ENCODE measurements at places on chromosomes 4 and X.

DNA sequence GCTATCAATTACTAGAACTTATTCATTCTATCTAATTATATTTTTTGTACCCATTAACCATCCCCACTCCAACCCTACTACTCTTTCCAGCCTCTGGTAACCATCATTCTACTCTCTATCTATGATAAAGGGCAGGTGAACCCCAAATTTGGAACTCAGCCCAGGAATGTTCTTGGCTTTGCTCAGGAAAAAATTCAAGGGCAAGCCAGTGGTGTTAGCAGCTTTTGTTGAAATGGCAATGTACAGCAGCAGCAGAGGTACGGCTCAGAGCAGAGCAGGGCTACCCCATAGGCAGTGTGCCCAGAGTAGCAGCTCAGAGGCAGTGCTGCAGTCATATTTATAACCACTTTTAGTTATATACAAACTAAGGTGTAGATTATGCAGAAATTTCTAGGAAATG, 138.2 kb downstream of the RNF150 start:
- DNase-seq = no peak

DNA sequence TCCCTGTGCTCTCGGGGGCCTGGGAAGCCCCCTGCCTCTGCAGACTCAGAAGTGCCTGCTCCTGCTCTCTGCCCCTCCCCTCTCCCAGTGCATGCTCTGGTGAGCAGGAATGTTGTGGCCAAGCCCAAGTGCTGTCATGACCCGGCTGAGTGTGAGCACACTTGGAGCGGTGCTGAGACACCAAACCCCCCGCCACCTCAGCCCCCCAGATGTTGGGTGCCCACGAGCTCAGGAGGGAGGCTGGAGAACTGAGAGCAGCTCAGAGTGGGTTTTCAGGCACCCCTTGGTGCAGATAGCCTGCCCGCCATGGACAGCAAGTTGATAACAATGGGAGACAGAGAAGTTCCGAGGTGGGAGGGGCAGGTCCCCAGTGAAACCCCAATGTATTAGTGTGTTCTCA, 477.4 kb downstream of the ACTRT1 start:
- DNase-seq = no peak

- no peak for DNase-seq
Observed at GRCh38 chr4:22869235-22869634, 176.5 kb downstream of the GBA3 start.

- DNase-seq = no peak
Observed at GRCh38 chr4:183700407-183700806, 41.3 kb downstream of the TRAPPC11 start.

DNA sequence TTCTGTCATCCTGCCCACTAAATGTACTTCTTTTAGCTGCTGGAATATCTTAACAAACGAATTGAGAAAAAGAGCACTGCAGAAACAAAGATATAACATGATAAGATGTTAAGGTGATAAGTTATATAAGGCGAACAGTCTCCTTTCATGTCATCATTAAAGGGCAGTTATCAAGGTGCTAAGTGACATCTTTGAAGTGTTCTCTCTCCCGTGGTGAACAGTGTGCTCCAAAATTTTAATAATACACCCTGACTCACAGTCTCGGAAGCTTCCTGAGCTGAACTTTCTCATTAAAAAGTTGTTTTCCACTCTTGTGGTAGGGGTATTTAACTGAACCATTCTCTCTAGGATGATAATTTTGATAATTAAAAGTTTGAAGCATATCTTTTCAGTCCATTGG, 61.6 kb downstream of the PLS3 start:
- DNase-seq = no peak

DNA sequence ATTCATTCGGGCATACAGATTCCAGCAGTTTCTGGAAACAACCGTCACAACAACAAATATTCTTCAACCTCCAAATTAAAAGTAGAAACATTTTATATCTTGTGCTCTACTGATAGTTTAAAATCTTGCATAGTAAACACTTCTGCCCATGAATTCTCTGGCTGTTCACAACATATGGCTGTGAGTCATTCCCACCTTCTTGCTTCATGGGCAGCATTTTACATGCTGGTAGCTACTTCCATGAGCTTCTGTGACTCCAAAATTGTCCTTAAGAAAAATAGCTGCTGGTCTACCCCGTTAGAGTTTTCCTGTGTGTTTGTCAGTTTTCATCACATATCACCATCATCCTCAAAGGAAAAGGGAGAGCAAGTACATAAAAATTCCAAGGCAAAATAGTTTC, 22.7 kb downstream of the PNPLA4 start:
- no peak for DNase-seq

DNA sequence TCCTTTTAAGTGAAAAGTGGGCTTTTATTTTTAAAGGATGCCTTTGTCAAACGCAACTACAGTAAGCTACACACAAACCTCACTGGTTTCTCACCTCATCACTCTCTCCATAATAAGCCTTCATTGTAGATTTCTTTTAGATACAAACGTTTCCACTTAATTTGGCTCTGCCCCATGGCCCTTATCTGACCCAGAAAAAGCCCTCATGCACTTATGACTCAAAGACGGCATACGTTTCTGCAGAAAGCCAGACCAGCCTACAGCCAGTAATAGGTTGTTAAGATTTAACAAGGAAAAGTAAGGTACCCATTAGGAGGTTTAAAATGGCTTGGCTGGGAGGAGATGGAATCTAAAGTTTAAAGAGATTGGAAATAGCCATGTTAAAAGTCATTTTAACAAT, 914.6 kb upstream of the INTU start:
- no peak for DNase-seq

GRCh38 chr4:112173593-112174558, 28.6 kb downstream of the FAM241A start:
- DNase-seq = no peak

DNA sequence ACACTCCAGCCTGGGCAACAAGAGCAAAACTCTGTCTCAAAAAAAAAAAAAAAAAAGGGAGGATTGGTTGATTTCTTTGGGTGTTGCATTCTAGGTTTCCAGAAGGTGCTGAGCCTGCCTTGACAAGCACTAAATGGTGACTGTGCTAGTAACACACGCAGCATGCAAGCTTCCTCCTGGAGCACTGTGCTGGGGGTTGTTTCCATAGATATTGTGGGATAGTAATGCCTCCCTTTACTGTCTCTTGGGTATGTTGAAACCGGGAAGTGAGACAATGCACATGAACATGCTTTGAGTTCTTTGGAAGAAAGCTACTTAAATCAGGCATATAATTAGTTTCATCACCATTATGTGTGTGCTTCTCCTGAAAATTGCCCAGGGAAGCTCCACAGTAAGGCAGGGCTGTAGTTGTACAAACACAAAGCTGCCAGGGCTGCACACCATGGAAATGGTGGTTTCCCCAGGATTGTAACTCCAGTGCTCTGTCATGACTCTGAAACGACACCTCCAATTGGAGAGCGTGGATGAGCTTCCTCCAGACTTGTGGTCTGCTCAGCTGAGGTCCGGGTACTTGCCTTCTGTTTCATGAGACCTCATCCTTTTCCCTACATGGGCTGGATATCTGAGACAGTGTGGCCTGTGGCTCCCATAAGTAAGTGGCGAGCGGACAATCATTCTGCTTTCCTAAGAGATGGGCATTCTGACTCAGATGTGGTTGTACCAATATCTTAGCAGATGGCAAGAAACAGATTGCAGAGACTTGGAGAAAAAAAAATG, 31.5 kb upstream of the STOX2 start:
- no peak for DNase-seq

- no peak for DNase-seq
Observed at GRCh38 chr4:173057442-173057841, 111.2 kb upstream of the GALNT7 start.

DNA sequence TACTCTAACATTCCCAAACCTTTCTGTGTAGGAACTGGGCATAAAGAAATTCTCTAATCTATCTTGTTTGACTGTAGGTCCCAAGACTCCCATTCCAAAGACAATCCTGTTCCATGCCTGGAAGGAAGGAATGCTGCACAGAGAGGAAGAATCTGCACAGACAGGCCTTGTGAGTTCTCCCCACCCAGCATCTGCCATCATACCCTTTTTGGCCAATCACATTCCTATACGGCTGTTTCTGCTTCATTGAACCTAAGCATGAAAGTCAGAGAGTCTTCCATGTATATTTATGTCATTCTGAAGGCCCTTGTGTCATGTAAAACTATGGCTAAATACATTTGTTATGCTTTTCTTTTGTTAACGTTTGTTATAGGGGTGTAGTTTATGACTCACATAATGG, 667.7 kb upstream of the IGFBP7 start:
- no peak for DNase-seq

- no peak for DNase-seq
Observed at GRCh38 chrX:68429216-68429615, 4.1 kb downstream of the OPHN1 start.

GRCh38 chrX:121456315-121456714, 408.9 kb downstream of the GLUD2 start:
- DNase-seq = no peak

- no peak for DNase-seq
Observed at GRCh38 chrX:97524340-97524739, 640.6 kb downstream of the RPA4 start.

GRCh38 chr4:18314731-18315130, 293.2 kb upstream of the LCORL start:
- no peak for DNase-seq

GRCh38 chr4:185201977-185202962, 1.5 kb downstream of the CFAP97 start:
- peak; percentile 9 for DNase-seq

- DNase-seq = no peak
Observed at GRCh38 chr4:40134206-40134917, 62.5 kb upstream of the RHOH start.

All from AML-193 (cell line).